ENCODE measurements at places on chromosomes 11 and 22. TPM values are rescaled to one million over a fixed set of nuclear protein-coding genes. Genes with fewer than 3 reads are reported as not detected.

ZNF280B gene
- 2.5 TPM for total RNA-seq

- no peak overlapping the region for H3K27ac ChIP-seq
- H3K36me3 ChIP-seq, result no peaks in the 10 kb centered on the region
- H3K4me1 ChIP-seq, result peaks cover 13% of the 10 kb centered on the region
- no peak overlapping the region for H3K4me3 ChIP-seq
- no peak for DNase-seq
These were observed 11.5 kb upstream of the TPP1 start for GRCh38 chr11:6630632-6631291.

DNA sequence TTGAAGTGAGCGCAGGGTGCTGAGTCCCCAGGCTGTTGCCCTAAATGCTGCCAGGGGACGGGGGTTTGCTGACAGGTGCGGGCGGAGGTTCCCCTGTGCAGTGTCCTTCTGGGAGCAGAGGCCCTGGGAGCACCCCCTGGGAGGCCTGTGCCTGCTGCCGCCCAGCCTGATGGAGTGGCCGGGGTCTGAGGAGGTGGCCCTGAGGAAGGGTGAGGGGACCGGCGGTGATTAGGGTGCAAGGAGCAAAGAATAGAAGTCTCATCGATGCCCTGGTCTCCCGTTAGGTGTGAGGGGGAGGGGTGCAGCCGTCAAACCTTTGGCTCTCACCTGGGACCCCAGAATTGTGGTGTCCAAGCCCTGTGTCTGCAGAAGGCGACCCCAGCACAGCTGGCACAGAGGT, 1294.7 kb downstream of the BRD1 start:
- DNase-seq, result no peak
- H3K36me3 ChIP-seq, result no peaks in the 10 kb centered on the region
- no peaks in the 10 kb centered on the region for H3K27me3 ChIP-seq
- no peak overlapping the region for H3K27ac ChIP-seq

- H3K4me1 ChIP-seq, result no peaks in the 10 kb centered on the region
- no peak overlapping the region for H3K4me3 ChIP-seq
- DNase-seq, result no peak
These were observed 17.5 kb downstream of the SULT4A1 start for GRCh38 chr22:43844560-43845545.

- no peak overlapping the region for H3K27ac ChIP-seq
- peaks cover 23% of the 10 kb centered on the region for H3K36me3 ChIP-seq
- DNase-seq, result no peak
- peaks cover 7% of the 10 kb centered on the region for H3K4me1 ChIP-seq
These were observed 7.7 kb upstream of the SIPA1 start for GRCh38 chr11:65630215-65630614.

DNA sequence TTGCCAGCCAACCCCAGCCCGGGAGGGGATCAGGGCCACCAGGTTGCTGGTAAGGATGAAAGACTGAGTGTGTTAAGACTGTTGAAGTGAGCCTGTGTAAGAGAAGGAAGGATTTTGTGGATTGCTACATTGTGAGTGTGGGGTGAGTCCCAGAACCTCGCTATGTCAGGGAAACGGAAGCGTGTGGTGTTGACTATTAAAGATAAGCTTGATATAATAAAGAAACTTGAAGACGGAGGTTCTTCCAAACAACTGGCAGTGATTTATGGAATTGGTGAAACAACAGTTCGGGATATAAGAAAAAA, 627 bp downstream of the JRKL start:
- DNase-seq, result no peak
- H3K36me3 ChIP-seq, result peaks cover 16% of the 10 kb centered on the region
- H3K4me3 ChIP-seq, result peak overlapping the region; percentile 95

DNA sequence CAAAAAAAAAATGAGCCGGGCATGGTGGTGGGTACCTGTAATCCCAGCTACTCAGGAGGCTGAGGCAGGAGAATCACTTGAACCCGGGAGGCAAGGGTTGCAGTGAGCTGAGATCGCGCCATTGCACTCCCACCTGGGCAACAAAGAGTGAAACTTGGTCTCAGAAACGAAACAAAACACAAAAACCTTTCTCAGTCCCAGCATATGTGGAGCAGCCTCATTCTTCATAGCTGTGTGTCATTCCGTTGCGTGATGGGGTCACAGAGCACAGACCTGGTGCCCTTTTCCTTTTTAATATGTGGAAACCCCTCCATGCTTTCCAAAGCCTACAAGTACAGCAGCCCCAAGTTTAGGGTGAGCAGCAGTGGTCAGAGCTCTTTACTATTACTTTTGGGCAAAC, 13.7 kb downstream of the PEX26 start:
- H3K4me3 ChIP-seq, result no peak overlapping the region
- no peak for DNase-seq
- no peak overlapping the region for H3K27ac ChIP-seq
- H3K27me3 ChIP-seq, result no peaks in the 10 kb centered on the region

Data from activated T-helper 1 cell treated with anti-CD3 and anti-CD28 coated beads, Interleukin-12 subunit alpha, Interleukin-12 subunit beta, Interleukin-2, Interleukin-4 antibody, amounts not matched to agents 30 ng/mL and 10 ng/mL and 1 ng/mL, durations not matched to agents 14 hours and 24 hours and 36 hours (primary cell).